Hair follicle dermal papilla cell (primary cell): ENCODE measurements at places on chromosomes 13 and 19. TPM values are rescaled to one million over a fixed set of nuclear protein-coding genes. Genes with fewer than 3 reads are reported as not detected.

OVOL3 gene
- total RNA-seq = not detected in 2 replicates

TYROBP gene
- 0.73 TPM in 1 of 2 replicates, not detected in the other for total RNA-seq

CYSLTR2 gene
- not detected in 2 replicates for total RNA-seq

NKG7 gene
- not detected in 2 replicates for total RNA-seq

CCDC70 gene
- total RNA-seq = not detected in 2 replicates

ATP1A3 gene
- not detected in 2 replicates for total RNA-seq

ADGRL1 gene
- total RNA-seq = 4.9 and 5.1 TPM in 2 replicates

PCP2 gene
- total RNA-seq = not detected in 2 replicates

PAK4 gene
- 8.1 and 14.9 TPM in 2 replicates for total RNA-seq

CCDC169 gene
- total RNA-seq = 0.65 and 1.3 TPM in 2 replicates

UQCRFS1 gene
- 22.2 TPM in 2 replicates for total RNA-seq

B3GNT8 gene
- total RNA-seq = 5.8 TPM in 2 replicates

ZNF266 gene
- total RNA-seq = 13.1 and 14.1 TPM in 2 replicates

ZNF730 gene
- 0.36 and 1.3 TPM in 2 replicates for total RNA-seq

UPK1A gene
- total RNA-seq = not detected in 2 replicates

FOSB gene
- 1.3 and 2.9 TPM in 2 replicates for total RNA-seq

ZNF507 gene
- 15.3 and 15.6 TPM in 2 replicates for total RNA-seq

PTOV1 gene
- total RNA-seq = 51.1 and 56.5 TPM in 2 replicates

ZNF66 gene
- total RNA-seq = 0.97 and 3.1 TPM in 2 replicates

CNFN gene
- not detected in 2 replicates for total RNA-seq

TSSK6 gene
- total RNA-seq = 1.3 and 2.2 TPM in 2 replicates

GTF3A gene
- 53.7 and 69.7 TPM in 2 replicates for total RNA-seq

SERPINE3 gene
- total RNA-seq = not detected in 2 replicates

IPO5 gene
- 211 and 259 TPM in 2 replicates for total RNA-seq

SMIM24 gene
- total RNA-seq = not detected in 2 replicates

LILRA5 gene
- total RNA-seq = not detected in 2 replicates

PSG7 gene
- total RNA-seq = 0.16 TPM in 1 of 2 replicates, not detected in the other

ZNF460 gene
- 98.8 and 131 TPM in 2 replicates for total RNA-seq

R3HDM4 gene
- total RNA-seq = 34.6 and 46.8 TPM in 2 replicates

FBXO46 gene
- 8.8 and 9.7 TPM in 2 replicates for total RNA-seq

SBK2 gene
- 0.16 TPM in 1 of 2 replicates, not detected in the other for total RNA-seq

ZNF709 gene
- total RNA-seq = 2.6 and 3.7 TPM in 2 replicates

CYP4F2 gene
- total RNA-seq = not detected in 2 replicates

RNF225 gene
- total RNA-seq = 0.32 TPM in 1 of 2 replicates, not detected in the other

PSG11 gene
- total RNA-seq = 0.97 TPM in 1 of 2 replicates, not detected in the other

ITM2B gene
- total RNA-seq = 87.1 and 105 TPM in 2 replicates

ZNF534 gene
- not detected in 2 replicates for total RNA-seq

ZNF578 gene
- total RNA-seq = 4.6 and 5.7 TPM in 2 replicates

SHC2 gene
- 0.12 and 1.1 TPM in 2 replicates for total RNA-seq

ZNF729 gene
- not detected in 2 replicates for total RNA-seq
